Right ventricle myocardium superior (tissue), 1 donor: ENCODE measurements at places on chromosomes 13 and 19. TPM values are rescaled to one million over a fixed set of nuclear protein-coding genes. Genes with fewer than 3 reads are reported as not detected.

GRCh38 chr19:52695996-52696395, 38.8 kb downstream of the ZNF611 start:
- no peak for DNase-seq

DNA sequence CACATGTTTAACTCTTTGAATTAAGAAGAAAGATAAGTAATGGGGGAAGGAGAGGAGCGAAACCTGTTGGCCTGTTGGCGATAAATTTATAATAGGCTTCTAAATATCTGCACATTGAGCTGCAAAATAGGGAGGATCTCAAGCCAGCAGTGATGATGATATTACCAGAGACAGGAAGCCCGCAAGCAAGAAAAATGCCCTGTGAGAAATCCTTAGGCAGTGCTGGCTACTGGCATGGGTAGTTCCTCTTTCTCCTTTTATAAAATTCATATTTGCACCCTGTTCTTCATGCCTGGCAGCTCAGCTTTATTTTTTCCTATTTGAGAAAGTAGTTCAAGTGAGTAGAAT, 858 bp upstream of the USP12 start:
- DNase-seq, result no peak

DNA sequence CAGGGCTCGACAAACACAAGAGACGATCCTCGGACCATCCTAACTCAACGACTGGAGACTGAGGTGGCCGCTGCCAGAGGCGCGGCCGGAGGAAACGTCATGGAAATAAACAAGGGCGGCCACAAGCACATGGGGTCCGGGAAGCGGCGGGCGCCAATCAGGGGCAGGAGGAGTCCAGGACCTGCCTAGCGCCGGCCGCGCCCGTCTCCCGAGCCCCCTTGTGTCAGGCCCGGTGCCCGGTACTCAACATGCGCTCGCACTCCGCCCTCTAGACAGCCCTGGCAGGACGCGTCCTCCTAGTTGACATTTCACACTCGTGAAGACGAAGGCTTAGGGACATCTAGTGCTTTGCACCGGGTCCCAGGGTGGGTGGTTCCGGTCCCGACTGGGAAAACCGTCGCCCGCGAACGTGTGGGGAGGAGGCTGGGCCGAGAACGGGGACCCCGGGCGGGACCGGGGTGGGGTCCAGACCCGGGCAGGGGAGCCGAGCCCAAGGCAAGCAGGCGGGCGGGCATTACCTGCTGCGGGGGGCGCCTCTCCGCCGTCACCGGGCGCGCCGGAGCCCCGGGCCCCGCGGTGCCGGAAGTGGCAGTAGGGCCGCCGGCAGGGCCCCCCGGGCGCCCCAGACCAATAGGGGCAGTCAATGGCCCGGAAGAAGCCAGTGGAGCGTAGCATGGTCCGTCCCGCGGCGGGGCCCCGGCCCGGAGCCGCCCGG, 442 bp downstream of the REXO1 start:
- peak; percentile 64 for DNase-seq

DNA sequence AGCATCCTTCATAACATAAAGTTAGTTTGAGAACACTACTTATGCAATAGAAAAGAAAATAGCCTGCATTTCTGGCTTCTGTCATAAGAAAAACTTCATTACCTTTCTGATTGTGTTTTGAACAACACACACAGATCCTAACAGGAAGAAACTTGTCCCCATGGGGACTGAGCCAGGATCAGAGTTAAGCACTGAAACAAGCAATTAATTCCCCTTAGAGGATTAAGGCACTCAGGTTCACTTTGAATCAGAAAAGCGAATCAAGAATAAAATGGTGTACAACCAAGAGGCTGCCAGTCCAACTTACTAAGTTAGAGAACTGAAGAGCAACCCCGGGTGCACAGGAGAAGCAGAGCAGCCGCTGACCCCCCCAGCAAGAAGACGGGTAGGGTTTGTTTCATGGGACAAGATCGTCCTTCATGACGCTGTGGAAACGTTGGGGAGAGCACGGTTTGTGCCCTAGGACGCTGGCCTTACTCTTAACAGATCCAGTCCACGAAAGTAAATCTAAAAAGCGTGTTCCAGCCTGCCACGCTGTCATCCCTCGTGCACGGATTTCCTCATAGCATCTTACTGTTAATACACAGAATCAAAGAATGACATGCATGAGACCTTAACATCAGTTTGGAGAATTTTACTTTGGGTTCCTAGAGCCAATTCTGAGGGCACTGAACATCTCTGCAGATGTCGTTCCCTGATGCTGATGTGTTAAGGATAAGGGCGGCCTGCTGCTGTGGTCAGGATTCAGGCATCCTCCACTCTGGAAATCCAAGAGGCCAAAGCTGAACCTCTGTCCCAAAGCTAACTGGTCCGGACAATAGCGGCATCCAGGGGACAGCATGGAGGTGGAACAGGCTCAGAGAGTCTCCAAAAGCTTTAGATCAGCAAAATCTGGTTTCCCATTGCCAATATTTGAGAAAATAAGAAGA, 46.4 kb downstream of the GGACT start:
- DNase-seq, result no peak

DNA sequence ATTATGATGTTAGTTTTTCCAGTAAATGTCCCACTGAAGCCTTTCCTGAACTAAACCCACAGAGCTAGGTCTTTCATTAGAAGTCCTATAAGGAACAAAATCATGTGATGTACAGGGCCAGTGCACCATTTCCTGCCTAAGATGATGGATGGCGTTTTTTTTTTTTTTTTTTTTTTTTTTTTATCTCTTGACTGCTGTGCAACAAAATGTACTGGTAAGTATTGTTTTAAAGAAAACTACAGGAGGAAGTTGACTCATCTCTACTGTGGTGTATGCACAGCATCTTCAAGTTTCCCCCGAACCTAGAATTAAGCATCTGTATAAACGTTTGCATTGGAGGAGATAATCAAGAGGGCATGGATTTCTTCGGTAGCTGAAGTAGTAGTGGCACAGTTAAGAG, 197.5 kb downstream of the NBEA start:
- DNase-seq, result no peak

- no peak for DNase-seq
Observed at GRCh38 chr13:102017248-102017647, 384.6 kb downstream of the FGF14 start.

DNA sequence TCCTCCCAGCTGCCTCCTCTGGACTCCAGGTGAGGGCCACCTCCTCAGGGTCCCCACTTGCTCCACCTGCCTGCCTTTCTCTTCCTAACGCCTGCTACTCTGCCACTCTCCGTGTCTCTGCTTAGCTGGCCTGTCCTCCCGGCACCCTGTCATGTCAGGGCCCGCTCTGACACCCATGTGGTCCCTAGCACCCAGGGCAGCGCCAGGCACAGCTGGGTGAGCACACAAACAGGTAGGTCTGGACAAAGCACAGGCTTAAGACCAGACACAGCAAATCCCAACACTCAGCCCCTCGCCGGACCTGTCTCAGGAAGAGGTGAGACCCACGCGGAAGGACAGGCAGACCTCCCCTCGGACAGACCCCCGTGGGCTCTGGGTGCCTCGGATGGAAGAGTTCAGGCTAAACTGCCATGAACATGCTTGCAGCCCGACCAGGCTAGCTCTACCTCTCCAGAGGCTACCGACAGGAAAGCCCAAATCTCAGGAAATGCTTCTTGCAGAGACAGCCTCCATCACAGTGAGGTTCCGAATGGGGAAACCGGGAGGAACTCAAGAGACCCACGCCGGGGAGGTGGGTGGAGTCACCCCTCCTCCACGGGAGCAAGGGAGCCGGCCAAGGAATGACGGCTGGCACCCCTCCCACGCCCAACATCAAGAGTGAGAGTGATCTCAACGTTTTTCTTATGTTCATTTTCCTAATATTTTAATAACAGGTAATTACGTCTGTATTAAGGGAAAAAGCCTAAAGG, 12.5 kb downstream of the ZNF787 start:
- peak; percentile 80 for DNase-seq

Gene METTL21C
- total RNA-seq, result not detected

Gene ICAM1
- 6.4 TPM for total RNA-seq

Gene ACTMAP
- total RNA-seq, result 5.2 TPM

Gene ZNF135
- total RNA-seq, result 3.4 TPM

Gene FFAR3
- not detected for total RNA-seq

Gene TUBA3C
- 0.27 TPM for total RNA-seq

Gene ZNF665
- total RNA-seq, result 1.3 TPM

Gene CLEC17A
- total RNA-seq, result not detected
